Skeletal muscle cell (primary cell): ENCODE measurements at places on chromosomes 1 and 21.

DNA sequence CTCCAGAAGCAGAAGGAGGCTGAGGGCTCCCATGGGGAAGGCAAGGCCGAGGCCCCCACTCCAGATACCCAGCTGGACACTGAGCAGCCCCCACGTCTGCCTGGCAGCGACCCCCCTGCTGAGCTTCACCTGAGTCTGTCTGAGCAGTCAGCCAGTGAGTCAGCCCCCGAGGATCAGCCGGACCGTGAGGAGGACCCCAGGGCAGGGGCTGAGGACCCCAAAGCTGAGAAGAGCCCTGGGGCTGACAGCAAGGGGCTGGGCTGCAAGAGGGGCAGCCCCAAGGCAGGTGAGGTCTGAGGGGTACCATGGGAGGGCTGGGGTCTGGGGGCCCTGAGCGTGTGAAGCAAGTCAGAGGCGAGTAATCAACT, 21.3 kb downstream of the DMBX1 start:
- DNase-seq = no peak

DNA sequence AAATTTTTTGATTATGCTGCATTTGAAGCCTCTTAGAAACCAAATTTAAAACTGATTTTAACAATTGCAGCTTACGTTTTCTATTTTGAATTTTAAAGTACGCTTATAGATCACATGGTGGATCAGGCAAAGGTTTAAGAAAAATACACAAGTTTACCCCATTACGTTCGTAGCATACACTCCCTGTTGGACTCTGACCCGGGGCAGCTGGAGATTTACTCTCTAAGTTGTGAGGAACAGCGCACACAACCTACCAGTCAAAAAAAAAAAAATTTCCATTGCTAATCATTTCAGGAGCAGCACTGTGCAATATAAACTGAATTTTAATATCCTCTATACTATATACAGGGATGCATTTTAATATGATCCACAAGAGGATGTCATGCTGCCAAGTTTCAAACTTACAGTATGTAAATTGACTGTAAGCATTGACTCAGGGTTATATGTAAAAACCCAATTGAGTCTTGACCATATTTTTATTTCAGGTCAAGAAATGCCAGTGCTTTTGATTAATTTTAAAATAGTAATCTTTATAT, 20.4 kb downstream of the CSDE1 start:
- DNase-seq = no peak

GRCh38 chr1:116540088-116540487, 30.7 kb downstream of the CD58 start:
- no peak for DNase-seq

GRCh38 chr1:234164098-234164709, 209.1 kb upstream of the COA6 start:
- no peak for DNase-seq

GRCh38 chr1:202283991-202284390, 57.7 kb downstream of the UBE2T start:
- DNase-seq = no peak

DNA sequence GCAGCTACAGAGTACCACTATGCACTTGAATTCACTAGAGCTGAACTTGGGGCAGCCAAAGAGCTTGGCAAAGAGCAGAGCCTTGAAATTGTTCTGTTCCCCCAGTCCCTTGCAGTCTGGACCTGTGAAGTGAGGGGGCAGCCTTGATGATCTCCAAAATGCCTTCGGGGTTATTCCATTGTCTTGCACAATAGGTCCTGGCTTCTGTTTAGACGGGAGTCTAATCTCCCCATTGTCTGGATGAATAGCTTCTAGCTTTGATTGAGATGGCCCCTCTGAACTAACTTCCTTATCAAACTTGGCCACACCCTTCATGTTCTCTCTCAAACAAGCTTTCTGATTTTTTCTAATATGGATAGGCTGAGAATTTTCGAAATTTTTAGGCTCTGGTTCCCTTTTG, 72.6 kb downstream of the PGM1 start:
- no peak for DNase-seq

DNA sequence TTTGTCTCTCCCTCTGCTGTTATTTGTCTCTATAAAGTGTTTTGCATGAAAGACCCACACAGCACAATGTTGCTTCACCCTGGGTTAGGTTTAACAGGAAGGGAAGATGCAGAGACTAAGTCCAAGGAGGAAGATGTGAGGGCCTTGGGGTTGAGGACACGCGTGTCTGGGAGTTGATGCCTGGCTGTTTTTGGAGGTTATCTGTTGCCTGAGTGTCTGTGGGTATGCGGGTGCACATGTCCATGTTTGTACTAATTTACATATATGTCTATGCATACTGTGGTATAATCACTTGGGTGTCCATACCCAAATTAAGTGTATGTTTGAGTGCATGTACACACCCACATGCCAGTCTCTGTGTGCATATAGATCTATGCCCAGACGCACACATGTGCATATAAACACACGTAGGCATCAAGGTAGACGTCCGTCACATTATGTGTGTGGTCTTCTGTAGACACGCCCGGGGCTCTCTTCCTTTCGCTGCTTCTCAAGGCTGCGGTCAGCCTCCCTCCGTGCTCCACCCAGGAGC, 962 bp upstream of the MAN1C1 start:
- DNase-seq = no peak

GRCh38 chr1:48789903-48790302, 13.2 kb upstream of the BEND5 start:
- DNase-seq = no peak

GRCh38 chr1:108009603-108010195, 44.7 kb upstream of the VAV3 start:
- DNase-seq = no peak

- DNase-seq = no peak
These were observed 64.8 kb downstream of the FAM163A start for GRCh38 chr1:179807691-179808485.

DNA sequence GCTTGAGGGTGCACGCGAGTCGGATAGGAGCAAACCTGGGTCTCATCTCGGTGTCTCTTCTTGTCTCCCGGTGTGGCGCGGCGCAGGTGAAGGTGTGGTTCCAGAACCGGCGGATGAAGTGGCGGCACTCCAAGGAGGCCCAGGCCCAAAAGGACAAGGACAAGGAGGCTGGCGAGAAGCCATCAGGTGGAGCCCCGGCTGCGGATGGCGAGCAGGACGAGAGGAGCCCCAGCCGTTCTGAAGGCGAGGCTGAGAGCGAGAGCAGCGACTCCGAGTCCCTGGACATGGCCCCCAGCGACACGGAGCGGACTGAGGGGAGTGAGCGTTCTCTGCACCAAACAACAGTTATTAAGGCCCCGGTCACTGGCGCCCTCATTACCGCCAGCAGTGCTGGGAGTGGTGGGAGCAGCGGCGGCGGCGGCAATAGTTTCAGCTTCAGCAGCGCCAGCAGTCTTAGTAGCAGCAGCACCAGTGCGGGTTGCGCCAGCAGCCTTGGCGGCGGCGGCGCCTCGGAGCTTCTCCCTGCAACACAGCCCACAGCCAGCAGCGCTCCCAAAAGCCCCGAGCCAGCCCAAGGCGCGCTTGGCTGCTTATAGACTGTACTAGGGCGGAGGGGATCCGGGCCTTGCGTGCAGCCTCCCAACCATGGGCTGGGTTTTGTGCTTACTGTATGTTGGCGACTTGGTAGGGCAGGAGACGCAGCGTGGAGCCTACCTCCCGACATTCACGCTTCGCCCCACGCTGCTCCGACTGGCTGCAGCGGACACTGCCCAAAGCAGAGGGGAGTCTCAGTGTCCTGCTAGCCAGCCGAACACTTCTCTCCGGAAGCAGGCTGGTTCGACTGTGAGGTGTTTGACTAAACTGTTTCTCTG, 5.1 kb downstream of the HLX start:
- no peak for DNase-seq

GRCh38 chr21:27365394-27365793, 398.5 kb upstream of the ADAMTS5 start:
- DNase-seq = no peak

DNA sequence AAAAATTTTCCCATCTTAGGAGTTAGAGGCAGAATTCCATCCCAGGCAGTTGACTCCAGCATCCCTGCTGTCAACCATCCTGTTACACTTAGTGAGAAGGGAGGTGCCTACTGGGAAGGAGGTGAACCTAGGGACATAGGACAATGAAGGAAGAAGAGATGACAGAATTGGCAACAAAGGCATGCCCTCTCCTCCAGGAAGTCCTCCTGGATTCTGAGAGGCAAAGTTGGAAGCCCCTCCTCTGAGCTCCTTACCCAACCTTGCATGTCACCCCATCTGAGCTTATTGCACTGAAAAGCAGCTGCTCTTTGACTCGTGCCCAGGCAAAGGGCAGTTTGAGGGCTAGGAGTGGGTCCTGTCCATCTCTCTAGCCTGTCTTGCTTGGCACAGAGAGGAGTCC, 66.9 kb downstream of the PAX7 start:
- no peak for DNase-seq

- no peak for DNase-seq
These were observed 61.2 kb upstream of the TNR start for GRCh38 chr1:175804561-175804960.
